ENCODE measurements at places on chromosomes 6 and 20.

DNA sequence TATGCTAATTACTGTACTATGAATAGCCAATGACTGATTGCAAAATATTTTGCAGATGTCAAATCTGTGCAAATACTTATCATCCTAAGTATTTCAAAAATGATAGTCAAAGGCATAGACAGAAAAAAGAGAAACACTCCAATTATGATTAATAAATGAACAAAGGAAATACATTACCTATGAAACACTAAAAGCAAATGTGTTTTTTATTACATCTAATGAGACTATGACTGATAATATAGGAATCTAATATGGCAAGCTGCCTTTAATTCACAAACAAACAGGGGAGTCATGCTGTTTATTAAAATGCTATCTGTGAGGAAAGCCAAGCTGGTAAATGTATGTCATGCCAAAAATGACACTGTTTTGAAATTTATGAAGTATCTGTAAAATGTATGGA lies 713.2 kb upstream of the NRSN1 start:
- DNase-seq, result no peak

DNA sequence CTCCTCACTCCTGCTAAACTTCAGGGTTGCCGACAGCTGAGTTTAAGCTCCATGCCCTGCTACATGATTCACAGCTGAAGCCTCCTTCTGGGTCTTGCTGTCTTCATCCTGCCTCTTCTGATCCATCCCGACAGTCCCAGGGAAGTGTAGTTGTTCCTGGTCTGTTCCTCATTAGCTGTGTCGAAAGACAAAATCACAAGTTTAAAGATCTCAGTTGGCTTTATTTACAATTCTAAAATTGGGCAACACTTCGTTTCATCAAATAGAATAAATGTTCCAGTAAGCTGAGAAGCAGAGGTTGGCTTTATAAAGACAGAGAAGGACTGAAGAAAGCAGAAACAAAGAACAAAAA lies 4.1 kb upstream of the SLC2A10 start:
- no peak for DNase-seq

DNA sequence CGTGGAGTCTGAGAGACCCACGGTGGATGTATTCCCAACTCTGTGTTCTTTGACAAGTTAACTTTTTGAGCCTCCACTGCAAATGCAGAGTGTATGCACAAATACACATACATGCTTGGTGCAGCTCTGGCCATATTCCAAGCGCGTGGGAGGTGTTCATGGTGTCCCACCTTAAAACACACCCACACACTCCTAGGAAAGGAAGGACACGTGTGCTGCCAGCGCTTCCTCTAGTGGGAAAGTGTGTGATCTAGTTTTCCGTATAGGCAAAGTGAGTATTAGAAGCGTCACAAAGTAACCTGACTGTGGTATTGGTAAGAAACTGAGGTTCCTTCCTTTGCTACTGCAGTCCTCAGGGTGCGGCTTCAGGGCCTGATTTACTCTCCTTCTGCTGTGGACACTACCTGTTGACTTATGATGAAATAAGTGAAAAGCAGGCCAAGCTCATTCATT lies 36.0 kb upstream of the MPC1 start:
- no peak for DNase-seq

DNA sequence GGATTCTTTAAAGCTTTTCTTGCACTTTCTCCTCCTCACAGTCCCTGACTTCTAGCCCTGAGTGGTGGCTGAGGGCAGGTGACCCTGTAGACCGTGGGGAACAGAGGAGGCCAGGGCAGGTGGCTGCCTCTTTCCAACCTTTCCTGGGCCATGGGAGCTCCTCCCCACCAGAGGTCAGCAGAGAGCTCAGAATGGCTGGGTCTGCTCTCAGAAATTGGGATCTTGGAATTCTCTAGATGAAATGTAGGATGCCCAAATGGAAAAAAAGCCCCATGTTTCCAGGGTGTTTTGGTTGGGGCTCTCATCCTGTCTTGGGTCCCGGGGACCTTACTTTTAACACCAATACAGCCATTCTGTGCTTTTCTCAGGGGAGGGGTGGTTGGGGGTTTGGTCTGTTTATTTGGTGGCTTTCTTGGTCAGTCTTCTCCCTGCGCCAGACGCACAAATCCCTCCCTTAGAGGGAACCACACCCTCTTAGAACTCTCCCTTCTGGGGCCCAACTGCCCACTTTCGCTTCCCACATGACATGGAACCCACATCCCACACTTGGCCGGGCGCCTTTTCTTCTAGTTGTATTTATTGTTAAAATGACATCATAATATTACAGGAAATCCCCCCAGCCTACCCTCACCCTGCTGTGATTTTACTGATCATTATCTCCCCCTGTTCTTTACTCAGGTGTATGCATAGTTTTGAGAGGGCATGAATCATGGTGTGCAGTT lies 17.9 kb downstream of the GNAS start:
- no peak for DNase-seq

- DNase-seq, result no peak
Measured at GRCh38 chr6:160349020-160349441, 853 bp downstream of the SLC22A3 start.

DNA sequence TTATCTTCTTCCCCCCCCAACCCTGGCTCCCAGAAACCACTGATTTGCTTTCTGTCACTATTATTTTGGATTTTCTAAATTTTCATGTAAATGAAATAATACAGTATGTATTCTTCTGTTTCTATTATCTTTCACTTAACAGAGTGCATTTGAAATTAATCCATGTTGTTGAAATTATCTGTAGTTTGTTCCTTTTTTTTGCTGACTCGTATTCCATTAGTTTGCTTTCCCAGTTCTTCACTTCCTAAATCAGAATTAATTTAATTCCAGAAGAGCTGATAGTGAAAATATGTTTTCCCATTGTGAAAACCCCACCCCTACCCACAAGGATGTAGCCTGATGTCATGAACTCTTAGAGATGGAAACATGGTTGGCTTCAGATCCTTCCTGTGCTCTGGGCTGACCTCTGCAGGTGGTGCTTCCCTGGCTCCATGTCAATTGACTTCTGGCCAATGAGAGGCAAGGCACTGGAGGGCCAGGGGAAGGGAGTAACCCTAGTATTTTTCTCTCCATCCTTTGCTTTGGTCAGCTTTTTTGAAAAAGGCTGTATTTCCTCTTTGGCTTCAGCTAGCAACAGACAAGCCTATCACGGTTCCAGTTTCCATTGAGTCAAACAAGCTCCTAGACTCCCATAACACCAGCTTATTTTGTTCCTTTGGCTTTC lies 244.4 kb upstream of the HSF2 start:
- no peak for DNase-seq

- no peak for DNase-seq
Measured at GRCh38 chr6:12653486-12653885, 63.1 kb upstream of the PHACTR1 start.

Measured in activated T-helper 9 cell treated with anti-CD3 and anti-CD28 coated beads, Interleukin-2, amount 50 U/mL, for 16 hours (primary cell).